ENCODE measurements at places on chromosomes 7 and 10. TPM values are rescaled to one million over a fixed set of nuclear protein-coding genes. Genes with fewer than 3 reads are reported as not detected.

DNA sequence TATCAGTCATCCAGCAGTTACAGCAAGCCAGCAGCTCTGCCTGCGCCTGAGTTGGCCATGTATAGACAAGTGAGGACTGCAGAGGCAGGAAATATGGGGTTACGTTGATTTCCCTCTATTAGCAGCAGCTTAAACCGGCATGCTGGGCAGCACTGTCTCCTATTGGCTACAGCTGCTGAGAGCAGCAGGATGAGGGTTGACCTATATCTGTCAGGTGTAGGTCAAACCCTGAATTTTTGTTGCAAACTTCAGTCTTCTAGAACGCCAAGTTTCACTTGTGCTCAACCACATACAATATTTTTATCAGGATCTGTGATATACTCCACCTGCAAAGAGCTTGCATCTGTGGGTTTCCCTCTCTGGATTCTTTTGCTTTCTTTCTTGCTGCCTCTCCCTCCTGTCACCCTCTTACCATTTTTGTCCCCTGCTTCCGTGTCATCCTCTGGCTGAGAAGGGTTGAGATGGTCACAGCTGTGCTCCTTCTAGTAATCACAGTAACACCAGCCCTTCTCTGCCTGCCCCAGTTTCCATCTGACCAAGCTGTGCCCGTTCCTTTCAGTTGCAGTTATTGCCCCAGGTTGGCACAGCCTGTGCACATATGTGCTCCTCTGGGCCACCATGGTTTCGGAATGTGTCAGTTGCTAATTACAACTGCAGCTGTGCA, 23.8 kb upstream of the GLCCI1 start:
- H3K36me3 ChIP-seq = no peaks in the 10 kb centered on the region
- H3K4me3 ChIP-seq = no peak overlapping the region
- no peak for DNase-seq
- no peaks in the 10 kb centered on the region for H3K4me1 ChIP-seq
- H3K27me3 ChIP-seq = no peaks in the 10 kb centered on the region

GRCh38 chr7:129832701-129833227, 120.0 kb downstream of the UBE2H start:
- H3K4me1 ChIP-seq = peaks cover 36% of the 10 kb centered on the region
- no peaks in the 10 kb centered on the region for H3K27me3 ChIP-seq
- no peak overlapping the region for H3K4me3 ChIP-seq
- DNase-seq = no peak

DNA sequence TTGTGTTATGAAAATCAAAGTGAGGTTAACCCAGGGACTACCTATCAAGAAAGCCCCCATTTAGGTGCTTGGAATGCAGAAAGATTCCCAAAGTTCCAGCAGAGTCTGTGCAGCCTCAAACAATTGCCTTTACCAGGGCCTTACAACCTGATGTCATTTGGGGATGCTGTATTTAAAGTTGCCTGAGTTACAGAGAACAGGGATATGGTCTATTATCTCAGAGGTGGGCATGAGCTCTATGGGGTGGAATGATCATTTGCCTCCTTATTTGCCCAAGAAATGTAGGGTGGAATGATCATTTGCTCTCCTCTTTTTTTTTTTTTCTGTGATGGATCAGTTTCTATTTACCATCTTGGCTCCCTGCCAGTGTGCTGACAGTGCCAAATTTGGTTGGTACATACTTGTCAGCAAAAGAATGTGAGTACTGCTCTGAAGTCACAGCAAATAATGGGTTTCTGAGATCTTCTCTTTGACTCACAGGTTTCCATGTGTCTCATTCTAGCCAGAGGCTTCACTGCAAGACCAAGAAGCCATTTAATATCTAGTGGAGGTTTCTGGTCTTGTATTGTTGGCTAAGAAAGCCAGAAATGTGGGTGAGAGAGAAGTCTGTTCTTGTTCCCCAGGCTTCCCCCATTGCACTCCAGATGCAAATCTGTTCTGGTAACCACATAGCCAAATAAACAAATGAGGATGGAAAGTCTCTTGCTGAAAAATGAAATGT, 45.5 kb upstream of the ZNRF2 start:
- peaks cover 21% of the 10 kb centered on the region for H3K4me1 ChIP-seq
- H3K27me3 ChIP-seq = no peaks in the 10 kb centered on the region
- no peak for DNase-seq
- no peak overlapping the region for H3K4me3 ChIP-seq

DNA sequence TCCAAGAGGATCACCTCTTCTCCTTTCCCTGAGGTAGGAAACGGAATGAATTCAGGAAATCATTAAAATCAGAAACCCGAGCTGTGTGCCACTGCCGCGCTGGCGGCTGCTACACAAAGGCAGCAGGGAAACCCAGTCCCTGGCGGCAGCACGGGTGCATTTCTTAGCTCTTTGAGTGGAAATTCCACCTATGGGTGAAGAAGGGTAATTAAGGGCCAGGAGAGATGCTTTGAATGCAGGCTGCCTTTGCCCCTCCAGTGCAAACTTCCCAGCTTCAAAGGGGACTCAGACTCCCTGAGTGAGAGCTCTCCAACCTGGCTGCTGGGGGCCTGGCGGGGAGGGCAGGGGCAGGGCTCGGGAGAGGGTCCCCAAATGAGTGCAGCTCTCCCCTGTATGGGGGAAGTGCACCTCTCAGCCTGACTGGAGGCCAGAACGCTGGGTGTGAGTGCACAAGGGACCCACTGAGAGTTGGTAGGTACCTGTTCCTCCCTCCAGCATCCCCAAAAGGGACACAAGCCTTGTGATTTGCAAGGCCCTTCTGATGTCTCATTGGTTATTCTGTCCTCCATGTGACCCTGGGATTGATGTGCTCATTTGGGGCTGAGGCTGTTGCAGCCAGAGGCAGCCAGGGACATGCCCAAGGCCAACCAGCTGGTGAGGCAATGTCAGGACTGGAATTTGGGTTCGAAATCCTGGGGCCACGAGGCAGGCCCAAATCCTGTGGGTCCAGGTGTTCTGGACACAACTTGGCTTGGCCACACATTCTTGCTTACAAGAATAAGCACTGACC, 16.3 kb upstream of the ZMIZ1 start:
- DNase-seq = no peak
- H3K4me3 ChIP-seq = no peak overlapping the region
- no peaks in the 10 kb centered on the region for H3K36me3 ChIP-seq
- no peaks in the 10 kb centered on the region for H3K27me3 ChIP-seq
- H3K27ac ChIP-seq = no peak overlapping the region
- H3K4me1 ChIP-seq = no peaks in the 10 kb centered on the region

DNA sequence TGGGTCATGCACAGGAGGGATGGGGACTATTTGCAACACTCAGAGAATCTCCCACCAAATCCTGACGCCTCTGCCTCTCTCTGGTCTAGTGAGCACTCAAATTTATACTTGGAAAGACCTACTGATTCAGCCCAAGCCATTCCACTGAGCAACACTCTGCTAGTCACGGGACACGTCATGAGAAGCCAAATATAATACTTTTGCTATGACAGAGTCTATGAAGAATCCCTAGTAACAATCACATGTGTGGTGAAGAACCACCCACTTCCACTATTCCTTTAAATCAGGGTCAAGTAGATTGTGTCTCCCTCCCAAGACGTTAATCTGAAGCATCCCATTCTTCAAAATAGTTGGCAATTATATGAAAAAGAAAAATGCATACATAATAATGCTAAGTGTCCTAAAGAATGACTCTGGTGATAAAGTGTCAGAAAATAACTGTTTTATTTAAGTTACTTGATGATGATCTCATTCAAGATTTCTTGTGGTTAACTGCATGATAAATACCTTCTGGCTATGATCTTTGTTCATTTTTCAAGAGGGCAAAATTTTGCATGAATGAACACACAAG, 28.5 kb downstream of the CHCHD3 start:
- H3K4me3 ChIP-seq = no peak overlapping the region
- peak; percentile 63 for DNase-seq
- H3K36me3 ChIP-seq = no peaks in the 10 kb centered on the region
- peak overlapping the region; percentile 85 for H3K27ac ChIP-seq
- no peaks in the 10 kb centered on the region for H3K27me3 ChIP-seq
- H3K4me1 ChIP-seq = no peaks in the 10 kb centered on the region

DNA sequence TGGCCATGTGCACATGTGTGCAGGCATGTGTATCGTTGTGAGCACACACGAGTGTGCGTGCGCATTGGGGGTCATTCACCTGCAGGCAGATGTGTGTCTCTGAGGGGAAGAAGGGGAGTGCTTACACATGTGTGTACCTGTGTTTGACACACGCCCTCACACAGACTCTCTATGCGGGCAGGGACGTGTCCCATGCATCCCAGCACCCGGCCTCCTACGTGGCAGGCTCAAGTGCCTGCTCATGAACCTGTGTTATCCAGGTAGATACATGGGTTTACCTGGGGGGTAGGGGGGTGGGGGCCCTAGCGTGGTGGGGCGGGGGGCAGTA, 18.6 kb downstream of the KCP start:
- peaks cover 9% of the 10 kb centered on the region for H3K27me3 ChIP-seq
- no peak for DNase-seq
- H3K27ac ChIP-seq = no peak overlapping the region

DNA sequence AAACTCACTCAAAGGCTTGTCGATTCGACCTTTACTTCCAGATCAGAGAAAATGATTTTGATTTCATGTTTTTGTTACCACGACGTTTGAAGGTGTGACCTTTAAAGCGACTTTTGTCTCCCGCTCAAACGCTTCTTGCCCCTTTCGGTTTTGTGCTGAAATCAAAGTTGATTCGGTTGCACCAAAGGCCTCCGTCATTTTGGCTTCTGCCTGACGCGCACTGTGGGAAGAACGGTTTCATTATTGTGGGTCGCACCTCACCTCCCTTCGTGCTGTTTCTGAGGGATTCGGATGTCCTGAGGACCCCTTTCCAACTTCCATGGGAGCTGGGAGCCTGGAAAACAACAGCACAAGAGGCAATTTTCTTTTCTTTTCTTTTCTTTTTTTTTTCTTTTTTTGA, 176.9 kb downstream of the DNAJB6 start:
- no peak overlapping the region for H3K4me3 ChIP-seq
- DNase-seq = peak; percentile 21
- H3K36me3 ChIP-seq = no peaks in the 10 kb centered on the region
- H3K27ac ChIP-seq = no peak overlapping the region
- H3K4me1 ChIP-seq = no peaks in the 10 kb centered on the region
- no peaks in the 10 kb centered on the region for H3K27me3 ChIP-seq

- no peak overlapping the region for H3K4me3 ChIP-seq
- H3K27ac ChIP-seq = peak overlapping the region; percentile 24
- H3K36me3 ChIP-seq = no peaks in the 10 kb centered on the region
- H3K27me3 ChIP-seq = no peaks in the 10 kb centered on the region
- no peak for DNase-seq
Observed at GRCh38 chr7:106166651-106167342, 54.7 kb upstream of the SYPL1 start.

- no peak overlapping the region for H3K27ac ChIP-seq
- no peaks in the 10 kb centered on the region for H3K36me3 ChIP-seq
- H3K27me3 ChIP-seq = no peaks in the 10 kb centered on the region
- no peaks in the 10 kb centered on the region for H3K4me1 ChIP-seq
- H3K4me3 ChIP-seq = no peak overlapping the region
Observed at GRCh38 chr10:126806498-126806897, 98.7 kb upstream of the DOCK1 start.

GRCh38 chr7:139453673-139454321, 29.7 kb downstream of the KLRG2 start:
- H3K4me3 ChIP-seq = no peak overlapping the region
- no peaks in the 10 kb centered on the region for H3K4me1 ChIP-seq
- no peaks in the 10 kb centered on the region for H3K27me3 ChIP-seq
- DNase-seq = no peak

DNA sequence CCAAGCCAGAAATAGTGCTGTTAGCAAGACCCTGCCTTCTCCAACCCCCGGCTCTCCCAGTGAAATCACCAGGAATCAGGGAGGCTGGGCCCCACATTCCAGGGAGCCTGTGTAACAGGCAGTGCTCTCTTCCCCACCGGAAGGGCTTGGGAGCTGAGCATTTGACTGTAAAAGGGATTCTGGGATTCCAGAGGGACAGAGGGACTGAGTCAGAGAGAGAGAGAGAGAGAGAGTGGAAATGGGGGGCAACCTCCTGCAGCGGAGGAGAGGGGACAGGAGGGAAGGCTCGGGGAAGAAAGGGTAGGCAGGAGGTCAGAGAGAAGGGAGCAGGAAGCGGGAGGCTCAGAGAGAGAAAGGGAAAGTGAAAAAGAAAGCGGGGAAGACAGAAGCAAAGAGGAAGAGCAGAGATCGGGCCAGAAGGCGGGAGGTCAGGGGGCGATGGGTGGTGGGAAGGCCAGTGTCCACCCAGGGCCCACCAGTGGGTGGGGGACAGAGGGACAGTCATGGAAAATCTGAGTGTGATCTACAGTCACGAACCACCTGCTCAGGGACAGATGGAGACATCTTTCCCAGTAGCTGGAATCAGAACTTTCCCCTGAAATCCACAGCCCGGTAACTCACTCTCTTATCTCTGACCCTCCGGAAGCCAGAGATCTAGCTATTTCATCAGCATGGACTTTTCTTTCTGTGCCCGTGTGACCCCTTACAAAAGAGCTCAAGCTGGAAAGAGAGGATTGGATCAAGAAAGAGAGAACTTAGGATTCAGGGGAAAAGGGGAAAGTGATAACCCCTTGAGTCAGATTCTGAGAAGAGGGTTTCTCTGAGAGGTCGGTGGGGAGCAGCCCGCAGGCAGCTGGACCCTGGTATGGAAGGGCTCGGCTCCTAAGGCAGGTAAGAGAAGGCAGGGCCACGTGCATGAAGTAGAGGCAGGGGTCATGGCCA, 4.6 kb upstream of the SERPINE1 start:
- H3K27me3 ChIP-seq = no peaks in the 10 kb centered on the region
- H3K36me3 ChIP-seq = no peaks in the 10 kb centered on the region
- peak; percentile 91 for DNase-seq
- H3K4me1 ChIP-seq = no peaks in the 10 kb centered on the region
- H3K4me3 ChIP-seq = peak overlapping the region; percentile 41

GRCh38 chr7:74718336-74718735, 55.5 kb upstream of the NCF1 start:
- no peaks in the 10 kb centered on the region for H3K27me3 ChIP-seq
- H3K27ac ChIP-seq = no peak overlapping the region
- H3K36me3 ChIP-seq = peaks cover 52% of the 10 kb centered on the region
- no peak for DNase-seq

DNA sequence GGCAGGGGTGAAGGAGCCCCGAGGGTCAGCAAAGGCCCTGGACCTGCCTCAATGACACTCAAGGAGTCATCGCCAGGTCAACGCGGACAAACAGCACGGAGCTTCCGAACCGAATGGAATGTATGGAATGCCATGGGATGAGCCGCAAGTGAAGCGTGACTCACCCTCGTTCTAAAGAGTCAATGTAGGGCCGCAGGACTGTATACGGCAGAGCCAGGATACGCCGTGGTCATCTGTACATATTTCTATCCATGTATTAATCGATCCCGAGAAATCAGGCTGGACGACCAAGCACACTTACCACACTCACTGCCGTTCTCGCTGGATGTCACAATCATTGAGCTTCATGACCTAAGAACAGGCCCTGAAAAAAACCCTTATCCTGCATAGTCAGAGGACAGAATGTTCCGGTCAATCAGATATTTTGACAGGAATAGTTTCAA, 4.3 kb downstream of the SNX8 start:
- no peak for DNase-seq
- peaks cover 36% of the 10 kb centered on the region for H3K4me1 ChIP-seq
- no peaks in the 10 kb centered on the region for H3K27me3 ChIP-seq
- H3K27ac ChIP-seq = peak overlapping the region; percentile 65
- no peaks in the 10 kb centered on the region for H3K36me3 ChIP-seq

The MSS51 gene
- total RNA-seq = 2.0 TPM

The WNT16 gene
- 0.12 TPM for total RNA-seq

The ADRA2A gene
- 1.2 TPM for total RNA-seq

The MRPS17 gene
- 15.9 TPM for total RNA-seq

Measured in right atrium auricular region (tissue), 2 donors.